ENCODE measurements at places on chromosomes 5 and 9.

- DNase-seq, result no peak
Measured at GRCh38 chr9:77488439-77489126, 159.5 kb downstream of the GNA14 start.

GRCh38 chr9:32487981-32488380, 38.0 kb downstream of the RIGI start:
- no peak for DNase-seq

- no peak for DNase-seq
Measured at GRCh38 chr9:136741883-136742571, 713 bp downstream of the LCN10 start.

- no peak for DNase-seq
Measured at GRCh38 chr5:128597156-128597555, 59.1 kb upstream of the FBN2 start.

DNA sequence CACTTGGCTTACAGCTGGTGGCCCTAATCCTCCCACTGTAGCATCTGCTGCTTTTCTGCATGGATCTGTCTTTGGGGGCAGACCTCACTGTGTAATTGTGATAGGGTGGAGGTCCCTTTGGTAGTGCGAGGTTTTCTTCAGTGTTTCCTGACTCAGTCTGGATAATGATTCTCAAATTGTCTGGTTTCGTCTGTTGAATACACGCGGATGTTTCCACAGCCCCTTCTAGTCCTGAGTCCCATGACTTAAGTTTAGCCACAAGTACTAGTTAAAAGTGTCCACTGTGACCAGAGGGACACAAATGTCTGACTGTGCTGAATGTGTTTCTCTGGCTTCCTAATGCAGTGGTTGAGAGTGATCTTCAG, 70.5 kb downstream of the LMNB1 start:
- no peak for DNase-seq

DNA sequence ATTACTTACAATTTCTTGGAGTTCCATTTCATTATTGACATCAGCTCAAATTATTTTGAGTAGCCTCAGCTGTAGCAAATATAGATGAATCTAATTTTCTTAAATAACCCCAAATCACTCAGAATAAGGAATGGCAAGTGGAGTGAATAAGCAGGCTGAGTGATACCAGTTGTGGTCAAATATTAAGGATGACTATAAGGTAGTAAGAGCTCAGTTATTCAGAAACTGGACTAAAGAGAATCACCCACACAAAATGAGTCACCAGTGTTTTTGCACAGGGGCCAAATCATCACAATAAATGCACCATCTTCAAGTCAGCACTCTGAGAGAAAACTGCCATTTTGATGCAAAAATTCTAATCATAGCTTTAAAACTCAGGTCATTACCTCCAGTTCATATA, 128.9 kb upstream of the TARS1 start:
- no peak for DNase-seq

- no peak for DNase-seq
Measured at GRCh38 chr5:38455796-38456330, 100.6 kb downstream of the LIFR start.

DNA sequence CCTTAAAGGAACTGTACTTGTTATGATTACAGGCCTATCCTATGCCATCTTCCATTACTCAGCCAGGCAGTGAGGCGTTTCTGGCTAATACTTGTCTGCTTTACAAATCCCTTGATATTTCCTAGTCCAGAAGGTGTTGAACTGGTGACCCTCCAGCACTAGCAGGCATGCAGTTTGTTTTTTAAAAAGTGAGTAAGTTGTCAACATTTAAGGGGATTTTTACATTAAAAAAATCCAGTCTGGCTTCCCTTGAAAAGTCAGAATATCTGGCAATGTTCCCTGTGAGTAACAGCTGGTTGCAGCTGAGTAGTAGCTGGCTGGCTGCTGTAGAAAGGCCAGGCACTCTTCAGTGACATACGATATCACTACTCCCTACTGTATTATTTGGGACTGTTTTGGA, 21.8 kb downstream of the GRIN3A start:
- DNase-seq, result no peak

- no peak for DNase-seq
Measured at GRCh38 chr9:120348951-120349429, 231.0 kb downstream of the CDK5RAP2 start.

DNA sequence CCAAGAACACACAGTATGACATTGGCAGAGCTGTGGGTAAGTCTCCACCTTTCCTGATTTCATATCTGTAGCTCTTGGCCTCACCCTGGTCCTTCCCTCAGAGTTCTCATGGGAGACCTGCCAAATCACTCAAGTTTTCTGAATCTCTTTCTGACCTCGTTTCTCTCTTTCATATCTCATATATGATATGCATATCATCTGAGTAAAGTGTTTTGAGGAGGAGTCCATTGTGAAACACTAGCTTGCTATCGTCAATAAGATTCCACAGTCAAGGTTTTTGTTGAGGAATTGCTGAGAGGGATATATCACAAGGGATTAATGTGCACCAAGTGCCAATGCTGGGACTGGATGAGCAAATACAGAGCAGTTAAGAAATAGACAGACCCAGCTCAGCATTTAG, 739.2 kb downstream of the BRINP1 start:
- no peak for DNase-seq

DNA sequence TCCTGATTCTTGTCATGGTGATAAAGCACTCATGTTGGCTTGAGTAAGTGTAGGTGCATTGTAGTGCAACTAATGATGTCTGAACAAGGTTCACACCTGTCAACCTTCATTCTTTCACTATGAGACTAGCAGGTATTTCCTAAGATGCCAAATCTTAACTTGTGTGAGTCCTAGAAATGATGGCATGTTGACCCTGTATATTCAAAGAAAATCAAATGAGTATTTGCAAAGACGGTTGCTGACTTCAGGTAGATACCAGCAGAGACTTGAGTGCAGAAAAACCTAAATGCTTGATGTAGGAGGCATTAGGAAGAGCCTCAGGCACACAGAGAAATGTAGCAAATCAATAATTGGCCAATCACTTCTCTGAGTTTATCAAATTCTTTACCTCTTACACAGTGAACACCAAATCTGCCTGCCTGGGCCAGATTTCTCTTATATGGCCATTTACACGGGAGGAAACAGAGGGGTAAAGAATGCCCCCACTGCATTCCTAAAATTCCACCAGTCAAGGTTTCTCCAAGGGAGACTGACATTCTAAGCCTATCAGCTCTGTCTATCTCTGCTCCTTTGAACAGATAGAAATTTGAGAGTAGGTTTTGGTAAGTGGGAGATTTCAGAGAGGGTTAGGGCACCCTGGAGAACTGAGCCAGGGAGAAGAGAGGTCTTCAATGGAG, 488.6 kb upstream of the WWC1 start:
- DNase-seq, result no peak

GRCh38 chr5:168312606-168313295, 21.3 kb downstream of the WWC1 start:
- no peak for DNase-seq

DNA sequence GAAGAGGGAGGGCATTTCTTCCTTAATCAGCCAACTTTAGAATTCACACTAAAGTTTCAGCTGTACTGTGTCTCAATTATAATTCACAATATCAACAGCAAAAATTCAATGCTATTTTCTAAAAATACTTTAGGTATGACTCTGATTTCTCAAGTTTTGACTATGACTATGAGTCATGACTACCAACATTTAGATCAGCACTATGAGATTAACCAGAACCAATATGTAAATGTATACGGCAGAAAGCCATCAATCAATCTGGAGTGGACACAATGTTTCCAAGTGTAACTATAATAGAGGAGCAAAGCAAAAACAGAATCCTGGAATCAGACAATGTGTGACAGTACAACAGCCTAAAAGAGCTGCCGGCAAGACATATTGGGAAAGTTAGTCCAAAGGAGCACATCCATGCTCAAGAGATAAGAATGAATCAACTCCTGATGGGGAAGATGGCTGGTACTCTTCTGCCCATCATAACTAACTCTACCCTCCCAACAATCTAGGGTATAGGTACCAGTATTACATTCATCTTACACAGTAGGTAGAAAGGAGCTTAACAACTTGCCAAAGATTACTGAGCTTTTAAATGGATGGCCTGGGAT, 294.4 kb downstream of the SEMA5A start:
- no peak for DNase-seq

- no peak for DNase-seq
Measured at GRCh38 chr5:116764941-116765340, 190.3 kb upstream of the SEMA6A start.

DNA sequence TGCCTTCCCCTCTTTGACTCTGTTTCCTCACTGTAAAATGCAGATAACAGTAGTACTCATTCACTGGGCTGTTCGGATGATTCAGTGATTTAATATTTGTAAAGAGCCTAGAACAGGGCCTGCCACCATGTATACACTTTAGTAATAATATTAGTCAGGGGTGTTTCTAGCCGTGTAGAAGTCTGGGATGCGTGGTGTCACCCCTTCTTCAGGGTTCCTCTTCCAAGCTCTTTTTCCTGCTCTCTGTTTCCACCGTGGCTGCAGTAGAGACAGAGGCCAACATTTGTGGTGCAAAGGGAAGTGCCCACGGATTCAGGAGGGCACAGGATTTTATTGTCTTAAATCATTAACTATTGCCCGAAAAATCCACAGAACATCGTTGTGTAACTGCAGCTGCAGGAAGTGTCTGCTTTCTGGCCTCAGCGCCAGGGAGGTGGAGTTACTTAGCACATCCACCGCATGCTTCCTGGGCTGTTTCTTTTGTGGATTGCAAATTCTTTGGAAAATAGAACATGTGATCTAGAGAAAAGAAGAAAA, 61.7 kb downstream of the TRIO start:
- no peak for DNase-seq

DNA sequence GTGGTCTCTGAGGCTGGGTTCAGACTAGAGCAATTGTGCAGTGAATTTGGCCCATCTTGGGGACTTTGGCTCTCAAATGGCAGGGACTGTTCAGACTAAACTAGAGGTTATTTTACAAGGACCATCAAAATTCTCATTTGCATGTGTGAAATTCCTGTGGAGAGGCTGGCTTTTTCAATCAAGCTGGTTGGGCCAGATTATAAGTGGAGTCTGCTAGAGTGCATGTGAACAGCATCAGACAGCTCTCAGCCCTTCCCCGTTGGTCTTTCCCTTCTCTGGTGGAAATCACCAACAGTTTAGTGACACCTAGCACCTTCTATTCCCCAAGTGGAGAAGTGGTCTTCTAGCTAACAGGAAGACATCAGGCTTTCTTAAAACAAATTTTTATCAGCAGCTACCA, 301.3 kb downstream of the CWC27 start:
- no peak for DNase-seq

DNA sequence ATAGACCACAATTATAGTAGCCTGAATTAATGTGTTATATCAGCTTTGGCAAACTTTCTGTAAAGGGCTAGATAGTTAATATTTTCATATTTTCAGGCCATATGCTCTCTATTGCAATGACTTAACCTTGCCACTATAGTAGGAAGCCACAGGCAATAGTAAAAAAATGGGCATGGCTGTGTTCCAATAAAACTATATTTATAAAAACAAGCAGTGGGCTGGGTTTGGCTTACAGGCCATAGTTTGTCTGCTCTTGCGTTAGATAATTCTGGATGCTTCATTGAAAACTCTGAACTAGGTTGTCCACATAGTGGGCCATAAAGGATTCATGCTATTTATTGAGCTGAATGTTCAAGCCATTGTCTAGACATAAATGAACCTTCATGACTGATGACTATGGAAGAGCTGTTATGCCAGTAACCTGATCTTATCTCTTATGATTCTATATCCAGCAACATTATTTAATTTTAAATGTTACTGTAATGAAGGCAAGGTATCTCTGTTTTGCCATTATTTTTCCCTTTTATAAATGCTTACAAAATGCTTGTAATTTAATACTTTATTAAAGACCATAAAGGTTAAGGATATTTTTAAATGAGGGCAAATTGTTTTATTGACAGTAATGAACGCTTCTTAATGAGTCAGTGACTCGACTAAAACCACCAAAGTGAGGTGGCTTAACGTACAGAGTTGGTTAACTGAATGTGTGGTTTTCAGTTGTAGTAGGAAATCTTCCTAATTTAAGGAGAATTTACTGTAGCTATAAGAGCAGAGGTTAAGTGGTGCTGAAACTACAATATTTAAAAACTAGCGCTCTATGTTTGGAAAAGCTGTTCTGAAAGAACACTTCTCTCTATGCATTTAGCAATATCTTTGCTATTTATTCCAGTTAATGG, 560.6 kb downstream of the PRR16 start:
- DNase-seq, result no peak

DNA sequence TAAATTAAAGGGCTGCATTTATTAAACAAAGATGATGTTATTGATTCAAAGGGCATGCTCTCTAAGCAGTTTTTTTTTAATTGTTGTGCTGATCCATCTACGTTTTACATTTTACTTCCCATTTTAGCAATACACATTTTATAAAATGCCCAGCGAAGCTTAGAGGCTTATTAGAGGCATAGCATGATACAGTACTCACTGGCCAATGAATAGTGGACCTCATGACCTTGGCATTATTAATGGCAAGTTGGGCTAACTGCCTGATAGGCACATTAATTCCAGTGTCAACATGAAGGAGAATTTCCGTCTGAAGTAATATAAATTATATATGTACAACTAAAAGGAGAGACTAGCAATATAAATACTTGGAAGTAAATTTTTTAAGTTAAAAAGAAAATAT, 837.2 kb downstream of the EFNA5 start:
- no peak for DNase-seq

GRCh38 chr5:178551059-178551458, 39.1 kb downstream of the COL23A1 start:
- no peak for DNase-seq

- DNase-seq, result peak; percentile 50
Measured at GRCh38 chr5:90940227-90940995, 381.8 kb downstream of the ADGRV1 start.

DNA sequence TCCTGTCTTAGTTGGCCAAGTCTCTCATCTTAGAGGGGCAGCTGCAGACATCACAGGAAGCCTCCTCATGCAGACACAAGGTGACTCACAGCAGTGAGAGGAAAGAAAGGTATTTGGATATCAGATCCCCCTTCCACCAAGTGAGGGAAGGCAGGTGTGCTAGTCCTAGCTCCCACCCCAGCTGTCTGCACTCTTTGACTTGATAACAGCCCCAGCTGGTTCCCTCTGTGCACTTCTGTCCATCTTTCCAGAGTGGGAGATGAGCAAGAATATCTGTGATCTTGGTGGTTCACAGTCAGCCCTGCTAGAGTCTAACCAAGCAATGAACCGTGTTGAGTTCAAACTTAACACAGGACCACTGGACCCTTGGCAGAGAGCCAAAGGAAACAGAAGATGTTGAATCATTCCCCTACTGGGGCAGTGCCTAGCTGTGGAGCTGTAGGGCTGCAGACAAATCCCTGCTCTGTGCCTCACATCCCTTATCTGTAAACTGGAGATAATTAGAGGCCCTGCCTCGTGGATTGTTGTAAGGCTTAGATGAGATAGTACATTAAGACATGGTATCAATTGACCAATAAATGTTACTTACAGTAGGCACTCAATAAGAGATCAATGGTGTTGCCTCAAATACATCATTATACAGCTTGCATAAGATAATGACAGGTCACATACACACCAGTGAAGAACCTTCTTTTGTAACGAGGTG, 39.1 kb downstream of the SH3RF2 start:
- no peak for DNase-seq

DNA sequence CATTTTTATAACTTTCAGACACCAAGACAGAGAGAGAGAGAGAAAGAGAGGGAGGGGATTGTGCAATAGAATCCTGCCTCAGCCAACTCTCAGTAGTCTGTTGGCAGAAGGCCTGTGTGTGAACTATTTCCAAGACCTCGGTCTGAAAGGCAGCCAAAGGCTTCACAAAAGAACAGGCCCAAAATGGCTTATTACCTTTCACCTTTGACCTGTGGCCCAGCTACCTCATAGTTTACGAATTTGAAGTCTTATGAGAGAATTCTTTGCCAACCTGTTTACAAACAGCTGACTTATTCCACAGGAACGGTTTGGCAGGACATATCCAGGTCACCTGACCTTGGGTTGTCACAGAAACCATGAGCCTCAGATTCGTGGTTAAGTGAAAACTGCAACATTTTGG, 48.6 kb downstream of the NR2F1-AS1 start:
- DNase-seq, result no peak

Measured in CD4-positive, alpha-beta T cell treated with Interferon alpha-2 for 1 hour (primary cell).